Mesenteric fat pad (tissue), 1 donor: ENCODE measurements at places on chromosomes 3 and 15. TPM values are rescaled to one million over a fixed set of nuclear protein-coding genes. Genes with fewer than 3 reads are reported as not detected.

The FES gene
- total RNA-seq, result 68.4 TPM

The KNG1 gene
- total RNA-seq, result not detected

The AMT gene
- 1.2 TPM for total RNA-seq

The PSMA4 gene
- total RNA-seq, result 137 TPM

The EPHB3 gene
- 1.6 TPM for total RNA-seq

The SLC25A26 gene
- 18.7 TPM for total RNA-seq

The TEX55 gene
- total RNA-seq, result not detected

The CLDN1 gene
- 0.10 TPM for total RNA-seq

DNA sequence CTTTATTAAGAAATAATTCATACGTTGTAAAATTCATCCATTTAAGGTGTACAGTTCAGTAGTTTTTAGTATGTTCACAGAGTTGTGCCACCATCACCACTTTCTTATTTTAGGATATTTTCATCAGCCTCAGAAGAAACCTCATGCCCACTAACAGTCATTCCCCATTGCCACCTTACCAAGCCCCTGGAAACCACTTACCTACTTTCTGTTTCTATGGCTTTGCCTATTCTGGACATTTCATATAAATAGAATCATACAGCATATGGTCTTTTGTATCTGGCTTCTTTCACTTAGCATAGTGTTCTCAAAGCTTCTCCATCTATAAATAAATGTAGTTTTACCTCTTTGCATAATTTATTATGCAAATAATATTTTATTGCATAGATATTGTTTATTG is 6.6 kb downstream of the FETUB start:
- no peak for DNase-seq

DNA sequence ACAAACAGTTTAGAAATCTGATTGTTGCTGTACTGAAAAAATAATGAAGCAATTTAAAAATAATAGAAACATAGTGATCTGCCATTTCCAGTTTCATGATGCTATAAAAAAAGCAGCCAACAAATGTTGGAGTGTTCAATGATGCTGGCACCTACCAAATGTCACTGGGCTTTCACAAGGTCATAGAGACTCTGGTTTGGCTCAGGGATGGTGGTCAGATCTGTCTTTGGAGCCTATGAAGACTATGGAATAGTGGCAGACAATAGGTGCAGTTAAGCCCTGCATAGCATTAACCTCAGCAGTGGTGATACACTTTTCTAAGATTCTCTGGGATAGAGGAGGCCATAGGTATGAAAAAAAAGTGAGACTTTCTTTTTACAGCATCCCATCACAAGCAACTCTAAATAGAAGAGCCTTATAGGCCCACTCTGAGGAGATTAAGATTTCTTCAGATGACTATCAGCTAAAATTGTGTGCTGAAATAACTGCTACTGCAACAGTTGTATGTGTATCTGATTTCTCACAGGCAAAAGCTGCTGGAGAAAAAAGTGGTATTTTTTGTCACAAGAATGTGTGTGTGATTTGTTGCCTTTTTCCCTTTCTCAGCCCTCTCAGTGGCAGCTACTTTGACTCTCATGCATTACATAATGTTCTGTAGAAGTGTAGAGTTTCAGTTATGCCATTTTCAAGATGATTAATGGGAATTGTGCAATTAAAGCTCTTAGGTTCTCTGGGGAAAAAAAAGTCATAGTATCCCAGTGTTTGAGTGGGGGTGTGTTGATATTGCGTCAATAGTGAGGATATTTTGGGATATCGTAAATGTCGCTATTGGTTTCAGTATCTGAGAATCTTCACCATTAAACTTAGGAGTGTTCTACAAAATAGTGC is 137.4 kb downstream of the MBNL1 start:
- no peak for DNase-seq

- no peak for DNase-seq
Measured at GRCh38 chr3:188205992-188206416, 52.0 kb downstream of the LPP start.

- DNase-seq, result no peak
Measured at GRCh38 chr3:134708671-134709070, 57.8 kb upstream of the KY start.

- no peak for DNase-seq
Measured at GRCh38 chr3:58999134-58999773, 50.6 kb downstream of the CFAP20DC start.

DNA sequence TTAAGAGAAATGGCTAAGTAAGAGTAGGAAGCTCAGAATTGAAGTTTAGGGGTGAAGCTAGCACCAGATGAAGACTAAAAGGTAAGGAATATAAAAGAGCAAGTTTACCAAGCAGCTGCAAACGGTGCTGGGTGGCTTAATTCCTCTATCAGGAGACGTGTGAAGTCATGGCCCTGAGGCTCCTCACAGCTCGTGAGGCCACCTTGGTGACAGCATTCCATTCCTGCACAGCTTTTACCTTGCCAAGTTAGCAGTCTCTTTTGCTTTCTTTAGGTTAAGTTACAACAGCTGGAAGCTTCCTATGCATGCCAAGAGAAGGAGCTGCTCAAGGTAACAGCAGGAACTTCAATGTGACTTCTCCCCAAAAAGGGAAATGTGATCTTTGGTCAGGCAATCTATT is 6.4 kb downstream of the TMCO5A start:
- DNase-seq, result no peak

- DNase-seq, result peak; percentile 76
Measured at GRCh38 chr3:126147147-126147931, 33.0 kb downstream of the ALDH1L1 start.

DNA sequence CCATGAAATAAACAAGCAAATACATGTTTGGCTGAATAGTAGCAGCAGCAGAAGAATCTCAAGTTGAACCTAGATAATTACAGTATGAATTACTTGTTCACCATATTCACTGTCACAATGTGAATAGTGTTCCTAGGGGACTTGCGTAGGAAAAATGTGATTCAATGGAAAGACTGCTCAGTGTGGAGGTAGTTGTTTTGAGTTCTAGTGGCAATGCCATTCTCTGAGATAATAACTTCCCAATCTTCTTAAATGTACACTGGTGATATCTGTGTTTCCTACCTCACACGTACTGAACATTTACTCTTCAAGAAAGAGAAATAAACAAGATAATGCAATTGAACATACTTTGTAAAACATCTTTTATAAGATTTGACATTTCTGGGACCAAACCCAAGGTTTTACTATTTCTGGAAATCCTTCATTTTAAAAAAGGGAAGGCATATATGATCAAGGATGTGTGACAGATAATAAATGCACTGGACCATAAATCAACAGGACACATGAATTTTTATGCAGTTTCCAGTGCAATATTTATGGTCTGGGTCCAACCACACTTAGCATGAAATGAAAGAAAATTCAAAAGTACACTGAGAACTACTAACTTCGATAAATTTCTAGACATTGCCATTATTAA is 598.3 kb upstream of the ZNF385D start:
- DNase-seq, result no peak

GRCh38 chr15:101359365-101359947 is 64.4 kb upstream of the SNRPA1 start:
- DNase-seq, result no peak

DNA sequence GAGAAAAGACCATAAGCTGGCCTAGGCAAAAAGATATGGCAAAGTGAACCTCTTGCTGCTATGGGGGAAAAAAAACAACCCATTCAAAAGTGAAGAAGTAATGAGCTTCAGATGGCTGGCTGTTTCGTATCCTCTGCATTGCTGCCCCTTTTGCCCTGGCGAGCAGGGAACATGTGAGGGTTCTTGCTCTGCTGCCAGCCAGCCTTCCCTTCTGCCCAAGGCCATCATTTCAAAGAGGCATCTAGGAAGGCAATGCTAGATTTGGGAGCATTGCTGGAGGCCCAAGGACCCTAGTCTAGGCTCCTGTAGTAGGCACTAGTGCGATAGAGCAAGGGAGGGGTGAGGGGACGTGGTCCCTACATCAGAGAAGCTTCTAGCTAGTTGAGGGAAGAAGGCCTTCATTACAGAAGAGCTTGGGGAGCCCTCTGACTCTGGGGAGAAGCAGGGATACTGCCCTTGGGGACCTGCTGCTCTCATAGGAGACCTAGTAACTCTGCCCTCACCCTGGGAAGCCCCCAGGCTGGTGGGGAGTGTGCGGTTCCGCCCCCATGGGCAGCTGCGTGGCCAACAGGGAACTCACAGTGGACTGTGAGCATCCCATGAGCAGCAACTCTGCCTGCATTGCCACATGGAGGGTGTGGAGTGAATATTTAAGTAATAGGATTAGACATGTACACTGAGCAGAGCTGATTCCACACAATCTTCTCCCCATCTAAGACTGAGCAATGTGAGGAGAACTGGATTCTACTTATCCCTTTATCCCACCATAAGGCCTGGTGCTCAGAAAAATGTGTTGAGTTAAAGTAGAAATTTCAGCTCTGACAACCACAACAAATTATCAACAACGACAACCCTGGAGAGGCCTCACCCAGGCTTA is 21.3 kb downstream of the ITGA11 start:
- peak; percentile 45 for DNase-seq

DNA sequence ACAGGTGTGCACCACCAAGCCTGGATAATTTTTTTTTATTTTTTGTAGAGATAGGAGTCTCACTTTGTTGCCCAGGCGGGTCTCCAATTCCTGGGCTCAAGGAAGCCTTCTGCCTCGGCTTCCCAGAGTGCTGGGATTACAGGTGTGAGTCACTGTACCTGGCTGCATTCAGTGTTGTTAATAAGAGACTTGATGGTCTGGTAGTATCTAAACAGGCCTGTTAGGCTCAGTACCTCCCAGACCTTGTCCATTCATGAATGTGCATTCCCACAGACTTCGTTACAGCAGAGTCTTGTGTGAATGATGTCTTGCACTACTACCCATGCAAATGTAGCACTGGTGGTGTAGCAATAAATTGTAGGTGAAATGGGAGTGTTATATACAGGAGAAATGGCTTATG is 17.7 kb downstream of the CMTM8 start:
- DNase-seq, result no peak

GRCh38 chr3:54427941-54428871 is 305.9 kb downstream of the CACNA2D3 start:
- DNase-seq, result no peak

GRCh38 chr3:194279101-194279500 is 72.0 kb downstream of the CPN2 start:
- peak; percentile 62 for DNase-seq

- DNase-seq, result no peak
Measured at GRCh38 chr3:53100818-53101466, 29.3 kb downstream of the RFT1 start.

- no peak for DNase-seq
Measured at GRCh38 chr3:126991366-126992200, 8.7 kb downstream of the PLXNA1 start.

- no peak for DNase-seq
Measured at GRCh38 chr3:129702934-129703712, 96.6 kb upstream of the PLXND1 start.

- DNase-seq, result no peak
Measured at GRCh38 chr15:45123397-45123796, 6.3 kb downstream of the DUOXA1 start.

GRCh38 chr15:58758141-58758540 is 8.6 kb upstream of the ADAM10 start:
- no peak for DNase-seq

DNA sequence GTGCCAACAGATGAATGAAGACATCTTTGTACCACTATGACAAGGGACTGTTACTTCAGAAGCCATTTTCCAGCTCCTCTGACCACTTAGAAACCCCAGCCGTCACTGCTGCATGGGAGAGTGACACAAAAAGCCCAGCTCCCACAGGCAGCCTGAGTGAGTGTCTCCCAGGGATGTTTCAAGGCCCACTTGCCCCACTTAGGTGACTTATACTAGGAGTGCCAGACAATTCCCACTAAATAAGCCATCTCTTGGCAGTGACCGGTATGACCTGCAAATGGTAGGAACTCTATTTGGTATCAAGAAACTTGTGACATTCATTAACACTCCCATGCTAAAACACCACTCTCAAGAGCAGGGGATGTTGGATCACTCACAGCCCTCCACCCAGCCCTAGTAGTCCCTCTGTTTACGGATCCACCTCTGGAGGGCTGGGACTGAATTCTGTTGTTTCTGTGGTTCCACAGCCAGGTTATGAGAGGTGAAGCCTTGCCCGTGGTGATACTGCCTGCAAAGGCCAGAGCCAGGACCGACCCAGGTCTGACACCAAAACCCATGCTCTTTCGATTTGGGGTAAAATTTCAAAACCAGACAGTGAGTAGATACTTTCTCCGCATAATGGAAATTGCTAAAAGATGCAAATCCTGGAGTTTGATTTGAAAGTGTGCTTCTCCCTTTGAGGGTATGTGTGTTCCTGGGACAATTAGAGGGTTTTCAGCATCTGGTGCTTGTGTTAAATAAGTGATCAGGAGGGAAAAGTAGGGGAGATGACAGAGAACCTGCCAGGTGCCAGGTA is 14.5 kb downstream of the RBP1 start:
- DNase-seq, result no peak

GRCh38 chr3:52845157-52845556 is 10.3 kb upstream of the MUSTN1 start:
- DNase-seq, result no peak
